ENCODE measurements at places on chromosomes 1 and 21.

GRCh38 chr1:42680921-42681683 lies 1.1 kb upstream of the YBX1 start:
- DNase-seq, result no peak

DNA sequence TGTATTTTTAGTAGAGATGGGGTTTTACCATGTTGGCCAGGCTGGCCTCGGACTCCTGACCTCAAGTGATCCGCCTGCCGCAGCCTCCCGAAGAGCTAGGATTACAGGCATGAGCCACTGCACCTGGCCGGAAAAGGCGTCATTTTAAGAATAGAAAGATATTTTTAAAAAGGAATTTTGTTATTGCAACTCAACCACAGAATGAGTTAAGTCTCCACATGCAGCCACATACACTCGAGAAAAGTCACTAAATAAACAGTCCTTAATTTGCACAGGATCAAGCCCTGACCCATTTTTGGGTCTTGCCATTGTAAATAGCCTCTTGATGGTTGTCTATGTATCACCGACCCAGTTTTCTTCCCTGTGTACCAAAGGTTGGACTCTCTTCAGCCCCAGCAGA lies 85.5 kb downstream of the FBXO2 start:
- no peak for DNase-seq

DNA sequence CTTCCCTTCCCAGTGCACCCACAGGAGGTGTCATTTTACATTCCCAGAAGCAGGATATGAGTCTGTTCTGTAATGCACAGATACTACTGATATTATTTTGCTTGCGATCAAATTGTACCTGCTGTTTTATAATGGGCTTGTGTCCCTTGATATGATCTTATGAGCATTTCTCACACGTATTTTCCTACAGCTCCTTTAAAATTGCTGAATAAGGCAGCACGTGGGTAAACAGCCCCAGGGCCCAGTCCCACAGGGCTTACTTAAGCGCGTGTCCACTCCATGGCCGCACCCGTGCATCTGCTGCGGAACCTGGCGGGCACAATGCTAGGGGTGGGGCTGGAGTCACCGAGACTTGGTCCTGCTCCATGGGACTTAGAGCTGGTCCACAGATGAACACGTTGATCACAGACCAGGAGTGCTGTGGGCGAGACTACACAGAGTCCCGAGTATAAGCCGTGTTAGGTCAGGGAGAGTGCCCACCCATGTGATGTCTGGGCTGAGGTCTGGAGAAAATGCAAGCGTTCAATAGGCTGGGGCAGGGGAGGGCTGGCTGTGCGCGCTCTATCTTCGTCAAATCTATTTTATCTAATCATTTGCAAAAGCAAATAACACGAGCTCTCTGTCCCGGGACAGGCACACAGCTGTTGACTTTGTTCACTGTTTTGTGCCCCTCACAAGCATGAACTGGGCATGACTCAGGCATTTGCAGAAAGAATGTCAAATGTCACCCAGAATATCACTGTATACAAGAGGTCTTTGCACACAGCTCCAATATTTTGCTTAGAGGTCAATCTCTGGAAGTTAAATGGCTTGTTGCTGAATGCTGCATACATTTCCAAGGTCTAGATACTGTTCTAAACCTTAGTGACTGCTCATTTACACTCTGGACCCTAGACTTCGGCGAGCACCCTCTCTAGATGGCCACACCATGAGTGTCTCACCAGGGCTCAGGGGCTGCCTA lies 119.3 kb downstream of the CRYAA start:
- no peak for DNase-seq

DNA sequence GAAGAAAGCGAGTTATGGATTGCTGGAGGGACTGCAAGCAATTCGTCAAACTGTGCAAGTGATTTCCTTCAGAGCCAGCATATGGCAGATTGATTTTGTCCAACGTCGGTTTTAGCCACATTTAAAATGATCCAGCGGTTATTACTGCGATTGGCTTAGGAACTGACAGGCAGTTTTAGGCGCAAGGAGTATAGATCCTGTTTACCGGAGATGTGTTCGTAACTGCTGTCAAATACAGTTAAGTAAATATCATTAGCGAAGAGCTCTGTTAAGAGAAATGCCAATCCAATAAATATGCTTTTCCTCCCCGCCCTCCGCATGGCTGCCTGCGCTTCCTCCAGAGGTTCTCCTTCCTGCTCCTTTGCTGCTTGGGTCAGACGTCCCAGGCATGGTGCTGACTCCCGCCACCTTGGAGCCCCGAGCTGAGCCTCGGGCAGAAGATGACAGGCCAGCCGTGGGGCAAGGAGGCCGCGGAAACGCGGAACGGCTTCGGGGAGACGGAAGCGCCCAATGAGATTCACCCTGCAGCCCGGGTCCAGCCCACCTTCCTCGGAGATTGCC lies 9.4 kb upstream of the BARHL2 start:
- DNase-seq, result no peak

DNA sequence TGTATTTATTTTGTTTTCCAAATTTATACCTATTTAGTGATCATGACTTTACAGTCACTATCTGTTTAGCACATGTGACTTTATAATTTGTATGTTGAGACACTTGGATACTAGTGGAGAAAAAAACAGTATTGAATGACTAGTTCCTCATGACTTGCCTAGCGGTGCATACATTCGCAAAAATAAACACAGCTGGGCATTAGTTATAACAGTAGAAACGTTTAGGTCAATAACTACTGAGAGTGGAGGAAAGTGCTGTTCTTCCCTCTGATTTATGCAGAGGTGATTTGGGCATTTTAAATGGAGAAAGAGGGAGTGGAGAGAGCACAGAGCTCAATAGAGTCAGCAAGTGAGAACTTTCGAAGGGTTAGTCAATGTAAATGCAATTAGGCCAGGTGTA lies 1679.0 kb upstream of the B3GALT2 start:
- DNase-seq, result no peak

DNA sequence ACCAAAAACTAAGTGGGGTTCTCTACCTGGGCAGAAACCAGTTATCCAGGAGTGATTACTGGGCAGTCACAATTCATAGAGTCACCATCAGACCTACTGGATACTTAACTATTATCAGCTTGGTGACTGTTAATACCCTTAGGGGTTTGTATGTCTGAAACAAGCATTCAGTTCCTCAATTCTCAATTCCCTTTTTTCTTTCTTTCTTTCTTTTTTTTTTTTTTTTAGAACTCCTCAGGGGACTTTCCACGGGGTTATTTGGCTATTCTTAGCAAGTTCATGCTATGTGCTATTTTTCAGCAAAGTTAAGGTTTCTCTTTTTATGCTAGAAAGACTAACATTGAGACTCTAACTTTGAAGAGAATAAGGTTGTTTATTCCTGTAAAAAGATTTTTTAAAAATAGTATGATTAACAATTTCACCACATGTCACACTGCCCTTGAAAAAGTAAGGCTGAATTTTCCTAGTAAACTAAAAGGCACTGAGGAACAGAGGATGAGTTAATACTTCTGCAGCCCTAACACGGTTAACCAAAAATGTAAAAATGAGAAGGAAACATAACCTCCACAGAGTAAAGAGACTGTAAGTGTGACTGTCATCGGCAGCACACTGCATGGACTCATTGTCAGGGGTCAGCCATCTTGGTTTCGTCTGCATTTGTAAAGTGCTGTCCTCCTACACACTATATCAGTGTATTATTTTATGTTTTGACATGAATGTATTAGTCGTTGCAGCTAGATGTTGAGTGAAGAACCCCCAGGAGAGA lies 310.2 kb downstream of the NTNG1 start:
- no peak for DNase-seq

- DNase-seq, result no peak
Measured at GRCh38 chr1:14321422-14321821, 277.1 kb upstream of the KAZN start.

GRCh38 chr1:80656014-80656636 lies 1144.6 kb upstream of the ADGRL2 start:
- DNase-seq, result no peak

- no peak for DNase-seq
Measured at GRCh38 chr21:45393833-45394638, 10.9 kb upstream of the COL18A1 start.

DNA sequence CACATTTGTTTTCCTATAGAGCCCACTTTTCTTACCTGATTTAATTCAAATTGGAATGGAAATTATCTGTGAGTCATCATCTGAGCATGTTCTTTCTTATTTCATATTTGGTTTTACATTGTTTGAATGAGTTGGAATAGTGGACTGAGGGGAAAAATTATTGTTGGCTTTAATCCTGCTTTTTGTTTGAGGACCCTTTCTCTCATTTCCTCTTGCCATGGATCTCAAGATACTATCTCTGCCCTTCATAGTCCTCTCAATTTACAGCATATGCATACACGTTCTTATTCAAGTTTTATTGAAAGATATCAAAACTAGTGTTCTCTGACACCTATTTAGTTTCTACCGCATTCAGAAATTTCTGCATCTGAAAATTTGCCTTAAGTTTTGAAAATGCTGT lies 5.1 kb downstream of the KCNK2 start:
- DNase-seq, result no peak

- no peak for DNase-seq
Measured at GRCh38 chr1:33823401-33823800, 40.5 kb upstream of the HMGB4 start.

DNA sequence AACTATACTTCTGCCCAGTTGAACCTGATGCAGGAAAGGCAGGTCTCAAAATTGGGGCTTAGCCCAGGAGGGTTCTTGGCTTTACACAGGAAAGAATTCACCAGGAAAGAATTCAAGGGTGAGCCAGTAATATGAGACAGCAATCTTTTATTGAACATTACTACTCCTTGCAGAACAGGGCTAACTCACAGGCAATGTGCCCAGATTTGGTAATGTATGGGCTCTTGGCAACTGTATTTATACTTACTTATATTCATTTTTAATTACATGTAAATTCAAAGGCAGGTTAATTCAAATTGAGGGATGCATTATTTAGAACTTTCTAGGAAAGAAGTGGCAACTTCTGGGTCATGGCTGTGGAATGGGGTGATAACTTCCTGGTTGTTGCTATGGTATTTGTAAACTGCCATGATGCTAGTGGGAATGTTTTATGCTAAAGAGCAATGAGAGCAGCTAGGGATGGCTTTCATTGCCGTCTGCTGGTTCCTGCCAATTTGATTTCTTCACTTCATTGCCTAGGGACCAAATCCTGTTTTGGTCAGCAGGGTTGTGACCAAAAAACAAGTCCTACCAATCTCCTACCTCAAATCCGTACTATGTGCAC lies 107.5 kb downstream of the CHRM3 start:
- no peak for DNase-seq

- DNase-seq, result no peak
Measured at GRCh38 chr1:32494196-32494595, 29.3 kb downstream of the ZBTB8B start.

- DNase-seq, result no peak
Measured at GRCh38 chr1:159982280-159982679, 28.2 kb upstream of the SLAMF9 start.

- no peak for DNase-seq
Measured at GRCh38 chr1:33168556-33169289, 13.1 kb downstream of the TRIM62 start.
